NCI-H69 (cell line): ENCODE measurements at places on chromosomes 5 and 9.

DNA sequence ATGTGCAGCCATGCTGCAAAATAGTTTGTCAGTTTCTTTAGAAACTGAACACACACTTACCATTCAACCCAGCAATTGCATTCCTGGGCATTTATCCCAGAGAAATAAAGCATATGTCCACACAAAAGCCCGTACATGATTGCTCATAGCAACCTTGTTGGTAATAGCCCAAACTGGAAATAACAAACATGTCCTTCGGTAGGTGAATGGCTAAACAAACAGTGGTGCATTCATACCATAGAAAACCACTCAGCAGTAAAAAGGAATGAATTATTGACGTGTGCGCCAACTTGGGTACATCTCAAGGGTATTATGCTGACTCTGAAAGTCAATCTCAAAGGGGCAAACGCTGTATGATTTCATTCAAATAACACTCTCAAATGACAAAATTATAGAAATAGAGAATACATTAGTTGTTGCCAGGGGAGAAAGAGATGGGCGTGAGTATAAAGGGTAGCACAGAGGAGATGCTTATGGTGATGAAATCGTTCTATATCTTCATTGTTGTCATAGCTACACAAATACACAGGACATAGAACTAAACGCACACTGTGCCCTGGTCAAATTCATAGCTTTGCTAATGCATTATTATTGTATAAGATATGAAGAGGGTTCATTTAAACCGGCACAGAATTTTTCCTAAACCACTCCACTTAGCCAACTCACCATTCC, 58.2 kb downstream of the DRD1 start:
- DNase-seq = peak; percentile 70

GRCh38 chr5:149285153-149285552, 13.5 kb downstream of the AFAP1L1 start:
- no peak for DNase-seq

DNA sequence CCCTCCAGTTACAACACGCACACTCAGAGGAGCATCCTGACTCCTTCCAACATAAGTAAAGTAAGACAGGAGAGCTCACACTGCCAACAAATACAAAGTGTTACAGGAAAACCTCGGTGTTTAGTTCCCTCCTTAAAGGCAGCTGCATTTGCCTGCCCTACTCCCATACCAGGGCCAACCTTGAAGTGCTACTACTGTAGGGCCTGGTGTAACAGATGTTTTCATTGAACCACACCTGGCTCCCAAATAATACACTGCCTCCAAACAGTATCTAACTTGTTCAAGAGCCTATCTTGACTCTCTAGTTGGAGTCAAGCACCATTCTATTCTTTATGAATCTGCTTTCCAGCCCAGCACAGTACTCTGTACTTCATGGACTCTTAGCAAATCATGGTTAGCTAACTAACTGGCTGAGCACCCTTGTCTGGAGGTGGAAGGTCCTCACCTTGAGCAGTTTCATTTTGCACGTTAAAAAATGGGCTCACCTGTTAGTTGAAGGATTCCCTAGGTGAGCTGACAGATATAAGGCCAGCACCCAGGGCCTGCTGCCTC, 34.6 kb downstream of the TTC39B start:
- no peak for DNase-seq

DNA sequence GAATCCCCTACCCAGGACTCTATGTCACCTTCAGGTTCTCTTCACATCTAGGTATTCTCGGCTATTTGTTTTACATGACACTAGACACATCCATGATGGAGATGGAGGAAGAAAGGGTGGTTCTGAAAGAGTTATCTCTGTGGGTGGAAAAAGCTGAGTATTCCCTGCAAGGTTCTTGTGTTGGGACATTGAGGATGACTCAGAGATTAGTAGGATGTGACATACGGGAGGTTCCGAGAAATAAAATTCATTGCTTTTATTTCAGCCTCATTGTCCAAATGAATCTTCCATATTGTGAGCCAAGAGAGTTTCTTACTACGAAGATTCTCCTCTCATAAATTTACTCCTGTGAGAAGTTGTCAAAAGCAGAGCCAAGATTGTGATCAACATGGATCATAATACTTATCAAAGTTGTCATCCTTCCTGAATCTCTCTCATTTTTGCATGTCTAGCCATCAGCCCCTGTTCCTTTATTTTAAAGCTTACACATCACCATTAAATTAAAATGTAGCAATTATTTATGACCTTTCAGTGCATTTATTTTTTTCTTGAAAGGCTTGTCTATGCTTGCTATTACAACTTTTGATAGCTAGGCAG, 370.0 kb downstream of the PSAT1 start:
- no peak for DNase-seq

GRCh38 chr5:10441992-10442435, 335 bp downstream of the ROPN1L start:
- DNase-seq = no peak

- DNase-seq = no peak
These were observed 173.5 kb downstream of the GIN1 start for GRCh38 chr5:102946414-102946813.

DNA sequence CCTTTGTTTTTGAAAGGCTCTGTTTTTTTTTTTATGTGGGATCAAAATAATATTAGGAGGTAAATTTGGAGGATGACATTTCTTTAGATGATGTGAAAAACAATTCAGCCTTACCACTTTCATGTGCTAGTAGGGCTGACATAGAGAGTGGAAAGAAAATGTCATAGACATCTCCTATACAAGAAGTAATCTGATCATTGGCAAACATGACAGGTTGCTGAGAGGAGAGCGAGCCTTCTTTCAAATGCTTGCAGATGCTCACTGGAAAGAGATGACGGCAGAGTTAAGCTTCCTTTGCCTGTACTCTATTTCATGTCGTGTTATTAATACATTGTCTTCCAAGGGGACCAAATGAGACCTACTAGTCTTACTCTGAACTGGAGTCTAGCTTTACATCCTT, 160.1 kb upstream of the DAP start:
- DNase-seq = no peak

DNA sequence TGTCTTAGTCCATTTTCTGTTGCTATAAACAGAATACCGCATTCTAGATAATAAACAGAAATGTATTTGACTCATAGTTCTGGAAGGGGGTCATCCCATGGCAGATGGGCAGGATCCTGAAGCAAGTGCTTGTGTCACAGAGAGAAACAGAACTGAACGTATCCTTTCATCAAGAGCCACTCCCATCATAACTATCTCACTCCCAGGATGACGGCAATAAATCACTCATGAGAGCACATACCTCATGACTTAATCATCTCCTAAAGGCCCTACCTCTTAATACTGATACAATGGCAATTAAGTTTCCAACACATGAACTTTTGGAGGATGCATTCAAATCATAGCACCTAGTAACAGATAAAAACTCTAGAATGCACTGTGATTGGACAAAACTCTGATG, 142.9 kb downstream of the CAMK4 start:
- DNase-seq = peak; percentile 59

GRCh38 chr5:67496051-67496450, 299.5 kb upstream of the CD180 start:
- peak; percentile 22 for DNase-seq

DNA sequence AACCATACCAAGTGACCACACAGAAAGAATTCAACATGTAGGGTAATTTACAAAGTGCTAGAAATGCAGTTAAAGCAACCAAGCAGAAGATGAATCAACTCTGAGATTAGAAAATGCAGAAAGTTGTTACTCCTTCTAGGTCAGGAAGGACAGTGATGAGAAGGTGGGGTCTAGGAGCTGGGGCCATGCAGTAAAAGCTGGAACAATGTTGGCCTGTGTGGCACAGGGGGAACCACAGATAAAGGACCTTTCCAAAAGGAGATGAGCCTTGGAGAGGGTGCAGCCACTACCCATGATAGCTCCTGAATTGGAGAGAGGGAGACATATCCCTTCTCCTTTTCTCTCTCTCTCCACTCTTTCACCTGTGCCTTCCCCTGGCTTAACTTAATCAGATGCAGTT, 2.4 kb upstream of the SCGB3A2 start:
- DNase-seq = no peak

GRCh38 chr5:162990856-162991497, 446.4 kb upstream of the CCNG1 start:
- no peak for DNase-seq

DNA sequence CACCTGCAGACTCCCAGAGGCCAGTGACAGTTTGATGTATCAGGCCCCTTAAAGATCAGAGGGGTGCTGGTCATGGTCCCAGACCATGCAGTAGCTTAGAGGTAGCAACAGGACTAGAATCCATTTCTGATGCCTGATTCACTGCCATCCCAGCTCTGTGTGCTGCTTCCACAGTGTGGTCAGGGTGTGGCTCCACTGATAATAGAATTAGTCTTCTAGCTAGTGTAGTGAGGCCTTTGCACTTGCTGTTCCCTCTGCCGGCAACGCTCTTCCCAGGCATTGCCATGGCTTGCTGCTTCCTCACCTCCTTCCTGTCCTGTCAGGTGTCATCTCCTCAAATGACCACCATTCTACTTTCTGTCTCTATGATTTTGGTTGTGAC, 15.8 kb downstream of the PPARGC1B start:
- no peak for DNase-seq

- DNase-seq = no peak
These were observed 389.2 kb downstream of the MAT2B start for GRCh38 chr5:163894645-163895044.

GRCh38 chr5:75044406-75044805, 8.0 kb downstream of the GCNT4 start:
- no peak for DNase-seq

DNA sequence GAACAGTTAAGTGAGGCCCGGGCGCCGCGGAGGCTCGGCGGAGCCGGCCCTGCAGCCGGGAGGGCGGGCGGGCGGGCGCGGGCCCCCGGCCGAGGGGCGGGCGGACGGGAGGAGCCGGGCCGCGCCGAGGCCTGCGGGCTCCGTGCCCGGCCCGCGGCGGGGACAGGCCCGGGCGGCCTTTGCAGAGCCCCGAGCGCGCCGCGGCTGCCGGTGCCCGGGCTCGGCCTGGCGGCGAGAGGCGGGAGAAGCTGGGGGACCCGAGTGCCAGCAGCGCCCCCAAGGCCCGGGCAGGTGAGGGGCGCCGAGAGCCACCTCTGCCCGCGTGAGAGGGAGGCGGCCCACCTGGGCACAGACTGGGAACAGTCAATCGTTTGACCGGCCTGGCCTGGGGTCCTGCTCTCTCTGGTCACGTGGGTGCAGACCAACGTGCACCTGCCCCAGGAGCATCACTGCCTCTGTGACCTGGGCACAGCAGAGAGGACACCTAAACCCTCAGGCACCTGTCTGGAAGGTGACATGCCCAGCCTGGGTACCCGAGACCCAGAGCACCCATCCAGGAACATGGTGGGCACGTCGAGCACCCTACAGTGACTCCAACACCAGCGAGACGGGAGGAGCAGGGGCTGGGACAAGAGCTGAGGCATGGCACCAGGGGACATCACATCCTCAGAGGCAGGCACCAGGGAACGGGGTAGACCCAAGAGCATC, 531 bp downstream of the MVB12B start:
- peak; percentile 73 for DNase-seq

GRCh38 chr9:124042201-124042721, 30.7 kb downstream of the LHX2 start:
- peak; percentile 22 for DNase-seq

DNA sequence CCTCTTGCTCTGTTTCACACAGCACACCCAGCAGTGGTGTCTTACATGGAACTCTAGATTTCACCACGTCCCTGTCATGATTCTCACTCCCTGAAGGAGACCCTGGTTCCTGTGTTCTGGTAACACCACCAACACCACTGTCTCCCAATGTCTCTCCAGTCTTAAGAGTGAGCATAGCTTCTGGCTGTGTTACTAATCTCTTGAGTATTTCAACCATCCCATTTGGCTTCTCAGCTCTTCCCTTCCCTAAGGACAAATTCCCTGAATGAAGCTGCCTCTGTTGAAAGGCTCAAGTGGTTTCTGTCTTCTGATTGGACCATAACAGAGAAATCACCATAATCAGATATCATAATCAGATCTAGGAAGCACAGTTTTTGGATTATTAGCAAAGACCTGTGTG, 311.8 kb downstream of the DNAH5 start:
- DNase-seq = no peak

- no peak for DNase-seq
These were observed 119.6 kb downstream of the PARP8 start for GRCh38 chr5:50786073-50786472.

GRCh38 chr5:120555345-120555744, 91.2 kb downstream of the PRR16 start:
- DNase-seq = no peak

DNA sequence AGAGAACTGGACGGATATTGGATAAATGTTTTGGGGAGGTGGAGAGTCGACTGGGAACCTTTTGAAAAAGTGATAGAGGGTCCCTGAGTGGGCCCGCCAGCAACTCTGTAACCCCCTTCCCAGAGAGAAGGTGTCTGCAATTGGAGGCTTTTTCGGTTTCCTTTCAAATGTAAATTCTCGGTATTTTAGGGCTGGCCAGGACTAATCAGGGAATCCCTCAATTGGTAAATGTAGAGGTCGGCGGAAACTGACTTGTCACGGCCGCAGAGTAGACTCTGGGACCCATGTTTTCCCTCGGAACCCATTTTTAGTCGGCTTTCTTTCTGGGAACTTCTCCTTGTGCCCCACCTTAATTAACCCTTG, 524 bp downstream of the CCNB1 start:
- DNase-seq = peak; percentile 31

DNA sequence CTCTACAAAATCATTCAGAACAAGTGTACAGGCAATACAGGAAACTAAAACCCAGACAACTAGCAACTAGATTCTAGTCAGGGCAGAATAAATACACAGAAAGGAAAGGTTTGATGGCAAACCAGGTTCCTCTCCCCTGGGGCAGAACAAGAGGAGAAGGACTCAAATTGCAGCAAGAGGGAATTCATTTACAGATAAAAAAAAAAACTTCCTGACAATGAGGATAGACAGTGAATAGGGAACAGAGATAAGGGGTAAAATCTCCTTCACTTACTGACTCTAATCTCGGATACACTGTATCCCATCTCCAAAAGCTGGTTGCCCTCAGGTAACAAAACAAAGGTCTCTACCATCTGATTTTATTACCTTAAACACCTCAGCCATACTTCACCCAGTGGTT, 244.0 kb downstream of the SEC61B start:
- peak; percentile 30 for DNase-seq
